ENCODE measurements at places on chromosomes 1 and 21. TPM values are rescaled to one million over a fixed set of nuclear protein-coding genes. Genes with fewer than 3 reads are reported as not detected.

DNA sequence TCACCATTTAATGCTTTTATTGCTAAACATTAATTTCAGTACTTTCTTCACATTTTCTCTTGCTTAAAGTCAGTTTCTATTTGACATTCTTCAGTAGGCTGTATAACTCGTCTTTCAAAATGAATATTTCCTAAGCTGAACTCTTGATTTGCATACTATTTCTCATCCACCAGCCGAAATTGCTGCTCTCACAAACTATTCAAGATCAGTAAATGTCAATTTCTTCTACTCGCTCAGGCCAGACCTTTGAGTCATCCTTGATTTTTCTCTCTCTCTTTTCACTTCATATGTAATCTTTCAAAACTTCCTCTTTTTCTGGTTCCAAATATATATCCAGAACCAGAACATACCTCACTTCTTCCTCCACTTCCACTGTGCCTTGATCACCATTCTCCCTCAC is 990.0 kb downstream of the KCNT2 start:
- DNase-seq: no peak

DNA sequence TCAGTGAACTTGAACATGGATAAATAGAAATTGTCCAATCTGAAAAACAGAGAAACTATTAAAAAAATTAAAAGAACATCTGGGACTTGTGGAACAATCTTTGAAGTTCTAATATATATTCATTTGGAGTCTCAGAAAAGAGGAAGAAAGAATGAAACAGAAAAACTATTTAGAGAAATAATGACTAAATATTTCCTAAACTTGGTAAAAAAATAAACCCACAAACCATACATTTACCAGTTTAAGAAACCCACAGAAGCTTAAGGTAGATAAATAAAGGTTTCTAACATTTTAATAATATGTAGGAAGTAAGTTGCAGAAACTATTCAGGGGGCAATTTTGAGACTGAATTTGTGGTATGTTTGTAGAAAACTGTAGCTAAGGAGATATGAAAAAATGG is 437.8 kb downstream of the PTBP2 start:
- no peak for DNase-seq

DNA sequence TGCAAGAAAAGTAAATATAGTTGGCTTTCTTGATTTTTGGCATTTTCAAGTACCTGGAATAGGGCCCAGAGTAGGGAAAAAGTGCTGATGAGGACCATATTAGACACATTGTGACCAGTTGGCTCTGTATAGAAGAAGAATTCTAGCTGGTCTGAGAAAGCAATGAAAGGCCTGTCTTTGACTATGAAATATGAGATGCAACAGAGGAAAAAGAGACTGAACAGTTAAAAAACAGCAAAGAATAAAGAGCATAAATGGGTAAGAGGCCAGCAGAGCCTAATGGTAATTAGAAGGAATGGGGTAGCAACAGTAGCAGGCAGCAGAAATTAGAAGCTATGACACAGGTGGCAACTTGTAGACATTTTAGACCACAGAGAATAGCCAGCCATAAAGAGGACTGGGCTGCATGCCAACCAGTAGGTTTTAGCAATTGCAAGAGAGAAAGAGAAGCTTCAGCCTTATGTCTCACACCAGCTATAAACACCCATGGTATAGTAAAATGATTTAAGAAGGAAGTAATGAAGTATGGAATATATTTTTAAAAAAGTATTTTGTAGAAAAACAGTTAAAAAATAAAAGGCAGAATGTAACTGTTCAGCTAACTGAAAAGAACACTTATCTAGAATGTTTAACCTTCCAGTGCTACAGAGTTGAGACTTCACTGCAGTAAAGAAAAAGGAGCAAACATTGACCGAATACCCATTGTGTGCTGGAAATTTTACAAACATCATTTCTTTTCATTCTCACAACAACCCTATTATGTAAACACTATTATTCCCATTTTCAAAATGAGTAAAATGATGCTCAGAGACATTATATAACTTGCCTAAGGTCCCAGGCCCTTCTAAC is 114.1 kb downstream of the LHX4 start:
- DNase-seq: no peak

DNA sequence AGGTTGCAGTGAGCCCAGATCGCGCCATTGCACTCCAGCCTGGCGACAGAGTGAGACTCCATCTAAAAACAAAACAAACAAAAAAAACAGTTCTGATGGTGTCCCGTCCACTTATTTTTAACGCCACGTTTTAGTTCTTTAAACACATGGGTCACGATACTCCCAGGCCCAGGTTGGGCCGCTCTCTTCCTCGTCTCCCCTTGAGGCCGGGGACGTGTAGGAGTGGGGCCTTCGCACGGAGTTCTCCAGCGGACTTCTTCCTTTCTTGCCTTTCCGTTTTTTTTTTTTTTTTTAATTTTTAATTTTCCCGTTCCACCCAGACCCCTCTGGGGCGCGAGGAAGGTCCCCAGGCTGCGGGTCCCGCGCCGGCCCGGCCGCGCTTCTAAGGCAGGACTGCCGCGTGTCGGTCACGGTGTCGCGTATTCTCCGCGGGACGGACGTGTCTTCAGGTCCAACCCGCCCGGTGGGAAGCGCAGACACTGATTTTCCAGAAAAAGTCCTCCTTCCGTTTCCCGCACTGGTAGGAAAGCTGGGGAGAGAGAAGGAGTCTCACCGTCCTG is 47.5 kb upstream of the SLC19A1 start:
- DNase-seq: no peak

RGSL1 gene
- total RNA-seq: not detected

CTSS gene
- 44.8 TPM for total RNA-seq
